ENCODE measurements at places on chromosomes 2 and 18. TPM values are rescaled to one million over a fixed set of nuclear protein-coding genes. Genes with fewer than 3 reads are reported as not detected.

GRCh38 chr18:77337604-77338003, 88.0 kb downstream of the GALR1 start:
- DNase-seq = no peak

DNA sequence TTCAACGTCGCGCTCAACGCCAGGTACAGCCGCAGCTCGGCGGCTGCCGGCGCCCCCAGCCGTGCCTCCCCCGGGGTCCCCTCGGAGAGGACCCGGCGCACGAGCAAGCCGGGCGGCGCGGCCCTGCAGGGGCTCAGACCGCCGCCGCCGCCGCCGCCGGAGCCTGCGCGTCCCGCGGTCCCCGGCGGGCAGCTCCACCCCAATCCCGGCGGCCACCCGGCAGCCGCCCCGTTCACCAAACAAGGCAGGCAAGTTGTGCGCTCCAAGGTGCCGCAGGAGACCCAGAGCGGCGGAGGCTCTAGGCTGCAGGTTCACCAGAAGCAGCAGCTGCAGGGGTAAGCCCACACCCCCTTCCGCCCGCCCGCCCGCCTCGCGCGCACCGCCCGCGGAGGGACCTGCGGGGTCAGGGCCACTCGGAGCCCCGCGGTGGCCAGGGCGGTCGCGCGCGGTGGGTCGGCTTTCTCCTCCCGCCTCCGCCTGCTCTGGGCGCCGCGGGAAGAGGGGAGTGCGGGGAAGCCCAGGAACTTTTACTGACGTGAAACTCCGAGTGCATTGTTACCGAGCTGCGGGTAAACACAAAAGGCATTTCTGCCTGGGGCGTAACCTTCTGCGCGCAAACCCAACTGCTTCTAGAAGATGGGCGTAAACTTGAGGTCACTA, 861 bp downstream of the LTBP1 start:
- DNase-seq = peak; percentile 54

UGT1A8 gene
- total RNA-seq = not detected

GRCh38 chr2:202689898-202690297, 55.1 kb downstream of the FAM117B start:
- DNase-seq = no peak

MAL gene
- total RNA-seq = not detected

GRCh38 chr2:10427618-10427949, 20.5 kb downstream of the ODC1 start:
- DNase-seq = no peak

RESP18 gene
- total RNA-seq = not detected

DNA sequence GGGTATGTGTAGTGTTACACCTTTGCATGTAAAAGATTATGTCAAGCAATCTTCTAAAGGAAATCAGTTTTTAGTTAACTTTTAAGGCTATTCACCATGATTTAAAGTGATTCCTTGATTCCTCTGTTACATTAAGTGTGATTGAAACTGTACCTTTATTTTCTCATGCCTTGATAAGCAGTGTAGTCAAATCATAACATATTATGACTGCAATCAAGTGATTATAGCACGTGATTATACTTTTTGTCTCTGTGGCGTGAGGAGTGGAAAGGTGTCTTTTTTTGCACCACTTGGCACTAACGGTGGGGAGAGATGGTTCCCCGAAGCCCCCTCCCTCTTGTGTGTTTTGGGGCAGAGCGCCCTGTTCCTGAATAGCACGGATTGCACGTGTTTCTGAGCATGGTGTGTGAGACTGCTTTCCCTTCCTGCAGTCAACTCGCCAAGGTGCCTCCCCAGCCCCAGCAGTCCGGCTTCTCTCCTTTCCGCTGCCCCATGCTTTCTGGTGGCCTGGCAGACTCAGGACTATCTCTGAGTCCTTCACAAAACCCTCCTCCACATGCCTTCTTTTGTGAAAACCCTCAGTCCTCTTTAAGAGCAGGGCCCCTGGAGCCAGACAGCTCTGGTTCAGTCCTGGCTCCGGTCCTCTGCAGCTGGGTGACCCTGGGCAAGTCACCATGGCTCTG, 68.4 kb downstream of the AGAP1 start:
- DNase-seq = no peak

- no peak for DNase-seq
Measured at GRCh38 chr2:158837645-158838044, 42.5 kb downstream of the DAPL1 start.

SRD5A2 gene
- total RNA-seq = not detected

AP1S3 gene
- 5.8 TPM for total RNA-seq

DNA sequence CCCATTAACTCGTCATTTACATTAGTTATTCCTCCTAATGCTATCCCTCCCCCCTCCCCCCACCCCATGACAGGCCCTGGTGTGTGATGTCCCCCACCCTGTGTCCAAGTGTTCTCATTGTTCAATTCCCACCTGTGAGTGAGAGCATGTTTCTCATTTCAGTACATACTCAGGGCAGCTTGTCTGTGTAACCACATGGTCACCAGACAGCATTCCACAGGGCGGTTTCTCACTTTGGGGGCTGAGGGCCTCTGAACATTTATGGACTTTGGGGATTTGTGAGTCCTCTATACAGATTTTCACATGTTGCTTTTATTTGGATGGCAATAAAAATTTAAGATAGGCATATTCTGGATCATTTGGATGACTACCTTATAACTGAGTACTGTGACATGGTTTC, 84.0 kb downstream of the LYPD6B start:
- no peak for DNase-seq

- no peak for DNase-seq
Measured at GRCh38 chr2:48194641-48195040, 288.3 kb upstream of the FBXO11 start.

DNA sequence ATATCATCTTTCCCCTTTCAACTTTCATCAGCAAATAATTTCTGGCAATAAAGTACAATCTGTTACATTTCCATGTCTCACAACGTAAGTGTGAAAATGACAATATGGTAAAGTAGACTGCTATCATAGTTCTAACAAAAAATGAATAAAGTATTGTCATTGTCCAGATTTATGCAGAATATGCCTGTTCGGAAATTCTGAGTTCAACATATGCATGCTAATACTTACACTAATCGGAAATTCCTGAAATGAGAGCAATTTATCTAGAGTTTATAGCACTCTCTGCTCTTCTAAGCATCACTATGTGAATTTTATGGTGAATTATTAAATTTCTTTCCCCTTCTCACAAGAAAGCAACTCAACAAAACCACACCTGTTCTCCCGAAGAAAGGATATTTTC, 8.1 kb downstream of the CWC22 start:
- no peak for DNase-seq

- peak; percentile 77 for DNase-seq
Measured at GRCh38 chr2:46798998-46799698, 116.5 kb downstream of the MCFD2 start.

DNA sequence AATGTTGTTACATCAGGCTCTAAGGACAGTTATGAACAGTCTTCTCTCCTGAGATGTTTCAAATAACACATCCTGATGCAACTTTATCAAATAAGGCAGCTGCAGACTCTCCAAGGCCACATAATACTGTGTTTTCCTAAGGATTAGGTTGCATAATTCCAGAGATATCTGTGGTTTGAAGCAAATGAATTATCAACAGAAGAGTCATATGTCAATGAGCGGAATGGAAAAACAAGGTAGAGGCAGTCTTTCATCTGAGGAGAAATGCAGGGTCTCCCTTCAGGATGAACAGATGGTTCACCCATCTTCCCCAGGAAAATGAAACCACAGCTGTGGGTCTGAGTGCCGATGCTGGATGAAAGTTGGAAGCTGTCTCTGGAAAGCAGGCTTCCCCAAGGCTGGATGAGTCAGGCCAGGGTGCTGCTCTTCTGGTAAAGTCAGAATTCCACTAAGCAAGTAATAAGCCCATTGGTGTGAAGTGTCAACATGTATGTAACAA, 22.2 kb downstream of the LYG1 start:
- DNase-seq = peak; percentile 92

ERICH2 gene
- total RNA-seq = not detected

SIX3 gene
- total RNA-seq = not detected

DNA sequence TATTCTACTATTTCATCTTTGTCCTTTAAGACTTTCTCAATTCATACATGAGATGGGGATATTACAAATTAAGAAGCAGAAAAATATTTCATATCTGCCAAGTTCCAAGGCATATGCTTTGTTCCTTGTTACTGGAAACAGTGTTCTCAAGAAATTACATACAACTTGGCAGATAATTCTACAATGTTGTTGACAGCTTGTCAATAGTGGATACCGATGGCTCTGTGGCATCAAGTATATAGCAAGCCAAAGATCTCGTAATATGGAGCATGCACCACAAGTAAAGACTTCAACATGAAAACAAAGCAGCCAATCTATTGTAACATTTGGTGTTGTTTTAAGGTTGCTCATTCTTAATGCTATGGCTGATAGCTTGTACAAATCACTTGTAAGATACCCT, 598.2 kb upstream of the KLHL29 start:
- DNase-seq = no peak

GAREM1 gene
- total RNA-seq = 2.3 TPM

All from IMR-90 (cell line).